NCI-H1105 (cell line): ENCODE measurements at places on chromosomes 3 and 15.

GRCh38 chr3:115986555-115987207 lies 363.4 kb downstream of the GAP43 start:
- peak; percentile 8 for DNase-seq

- DNase-seq, result no peak
These were observed 76.0 kb downstream of the PTPRG start for GRCh38 chr3:61637088-61638051.

DNA sequence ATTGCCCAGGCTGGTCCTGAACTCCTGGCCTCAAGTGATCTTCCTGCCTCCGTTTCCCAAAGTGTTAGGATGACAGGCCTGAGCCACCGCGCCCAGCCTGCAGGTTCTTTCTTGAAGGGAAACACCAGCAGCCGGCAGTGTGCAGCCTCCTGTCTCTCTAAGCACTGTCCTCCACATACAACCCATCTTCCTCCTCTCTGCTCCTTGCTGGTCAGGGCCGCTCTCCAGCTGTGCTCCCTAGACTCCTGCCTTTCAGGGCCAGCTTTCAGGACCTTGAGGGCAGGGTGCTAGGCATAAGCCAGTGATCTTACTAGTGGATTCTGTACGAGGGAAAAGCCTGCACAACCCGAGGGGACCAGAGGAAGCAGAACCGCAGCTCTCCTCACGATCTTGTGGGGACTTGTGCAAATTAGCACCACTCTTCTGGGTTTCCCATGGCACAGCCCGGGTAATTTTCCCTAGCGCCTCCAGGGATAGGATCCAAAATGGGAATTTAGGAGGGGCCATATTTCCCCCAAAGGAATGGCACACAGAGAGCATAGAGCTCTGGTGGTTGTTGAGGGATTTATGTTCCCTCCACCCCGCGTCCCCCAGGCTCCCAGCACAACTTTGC lies 18.2 kb upstream of the CORO2B start:
- DNase-seq, result no peak

GRCh38 chr15:81752974-81753373 lies 292.8 kb downstream of the MEX3B start:
- no peak for DNase-seq

DNA sequence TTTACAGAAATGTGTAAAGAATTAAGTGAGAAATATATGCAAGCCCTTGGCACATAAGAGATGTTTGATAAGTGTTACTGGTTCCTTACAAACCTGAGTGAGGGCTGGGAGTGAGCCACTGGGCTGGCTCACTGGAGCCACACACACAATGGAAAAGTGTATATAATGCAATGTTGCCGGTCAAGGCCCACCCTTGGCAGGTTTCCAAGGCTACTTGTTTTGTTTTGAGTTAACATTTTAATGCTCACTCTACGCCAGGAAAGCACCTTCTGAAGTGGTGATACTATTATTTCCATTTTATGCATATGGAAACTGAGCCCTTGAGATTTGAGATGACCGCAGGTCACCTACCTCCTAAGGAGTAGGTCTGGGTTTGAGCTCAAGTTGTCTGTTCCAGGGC lies 71.8 kb upstream of the FHIT start:
- DNase-seq, result no peak

DNA sequence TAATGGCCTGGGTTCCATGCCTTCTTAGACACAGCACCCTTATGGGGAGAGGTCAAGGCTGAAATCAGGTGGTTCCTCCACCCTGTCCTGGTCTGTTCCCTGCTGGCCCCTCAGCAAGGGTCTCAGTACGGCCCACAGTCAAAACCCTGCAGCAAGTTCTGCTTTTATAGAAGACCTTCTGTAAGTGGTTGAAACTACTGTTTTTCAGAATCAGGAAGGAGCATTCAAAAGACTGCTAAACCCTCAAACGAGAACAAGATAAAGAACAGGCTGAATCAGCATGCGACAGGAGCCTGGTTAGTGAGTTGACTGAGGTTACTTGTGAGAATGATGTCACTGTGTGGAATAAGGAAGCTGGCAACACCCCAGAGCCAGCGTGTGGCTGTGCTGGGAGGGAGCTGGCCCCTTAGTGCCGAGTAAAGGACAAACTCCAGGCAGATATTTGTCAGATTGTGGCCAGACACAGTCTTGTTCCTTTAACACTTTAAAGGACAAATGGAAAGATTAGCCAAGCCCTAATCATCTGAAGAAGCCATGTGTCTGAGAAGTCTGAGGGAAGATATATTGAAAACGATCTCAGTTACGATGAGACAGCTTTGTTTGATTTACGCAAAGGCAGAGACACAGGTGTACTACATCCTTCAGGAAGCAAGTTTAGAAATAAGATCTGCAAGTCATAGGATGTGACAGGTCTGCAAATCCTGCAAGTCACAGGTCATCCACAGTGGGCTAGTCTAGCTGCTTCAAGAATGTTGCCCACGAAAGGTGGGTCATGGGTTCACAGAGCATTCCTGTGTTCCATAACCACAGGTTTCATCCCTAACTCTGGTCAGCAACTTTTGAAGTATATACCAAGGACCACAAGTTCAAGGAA lies 54.0 kb downstream of the B3GNT5 start:
- no peak for DNase-seq

GRCh38 chr3:48899273-48899672 lies 591 bp upstream of the SLC25A20 start:
- no peak for DNase-seq

- no peak for DNase-seq
These were observed 217.8 kb downstream of the SOX2 start for GRCh38 chr3:181929501-181929900.

- no peak for DNase-seq
These were observed 27.9 kb downstream of the USP3 start for GRCh38 chr15:63532307-63532744.

DNA sequence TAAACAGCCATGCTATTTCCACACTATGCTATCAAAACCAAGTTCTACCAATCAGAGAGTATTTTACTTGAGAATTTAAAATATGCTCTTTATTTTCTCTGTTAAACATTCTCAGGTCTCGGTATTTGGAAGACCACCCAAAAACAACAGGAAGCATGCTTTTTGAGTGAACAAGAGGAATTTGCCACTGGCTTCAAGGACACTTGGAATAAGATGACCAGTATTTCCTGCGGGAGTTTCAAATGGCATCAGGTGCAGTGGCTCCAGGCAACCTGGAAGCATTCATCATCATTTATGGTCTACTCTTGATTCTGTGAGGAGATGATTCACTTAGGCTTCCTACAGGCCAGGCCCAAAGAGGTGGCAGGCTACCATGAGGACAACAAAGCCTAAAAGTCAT lies 305.7 kb upstream of the ATP11B start:
- DNase-seq, result no peak

DNA sequence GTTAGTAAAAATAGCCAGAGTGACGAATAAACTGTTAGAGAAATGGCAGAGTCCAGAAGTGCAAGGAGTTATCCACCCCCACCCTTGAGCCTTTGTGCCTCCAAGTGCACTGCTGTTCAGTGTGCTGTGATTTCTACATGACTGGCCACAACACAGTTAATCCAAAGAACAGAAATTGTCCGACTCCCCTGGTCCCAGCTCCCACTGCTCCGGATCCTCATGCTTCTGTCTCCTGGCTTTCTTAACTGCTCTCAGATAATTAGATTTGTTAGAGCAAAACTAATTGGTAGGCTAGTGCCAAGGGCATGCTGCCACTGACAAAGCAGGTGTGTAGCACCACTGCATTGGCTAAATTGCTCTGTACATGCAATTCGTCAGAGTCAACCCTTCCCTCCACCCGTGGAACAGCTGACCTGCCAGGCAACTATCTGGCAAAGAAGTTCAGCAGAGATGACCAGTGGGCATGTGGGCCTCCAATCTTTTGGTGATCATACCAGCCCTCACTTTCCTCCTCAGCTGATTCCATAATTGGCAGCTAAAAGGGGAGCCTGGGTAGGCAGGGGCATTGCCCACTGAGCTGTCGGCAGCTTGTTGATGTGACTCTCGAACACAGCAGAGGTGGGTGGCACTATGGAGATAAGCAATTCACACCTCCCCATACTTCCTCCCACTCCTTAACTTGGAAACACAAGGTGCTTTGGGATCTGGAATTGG lies 18.9 kb upstream of the ACAP2 start:
- DNase-seq, result peak; percentile 43
